NCI-H2171 treated with DMSO at 0.1 percent for 48 hours (cell line): ENCODE measurements at places on chromosomes 4 and X.

DNA sequence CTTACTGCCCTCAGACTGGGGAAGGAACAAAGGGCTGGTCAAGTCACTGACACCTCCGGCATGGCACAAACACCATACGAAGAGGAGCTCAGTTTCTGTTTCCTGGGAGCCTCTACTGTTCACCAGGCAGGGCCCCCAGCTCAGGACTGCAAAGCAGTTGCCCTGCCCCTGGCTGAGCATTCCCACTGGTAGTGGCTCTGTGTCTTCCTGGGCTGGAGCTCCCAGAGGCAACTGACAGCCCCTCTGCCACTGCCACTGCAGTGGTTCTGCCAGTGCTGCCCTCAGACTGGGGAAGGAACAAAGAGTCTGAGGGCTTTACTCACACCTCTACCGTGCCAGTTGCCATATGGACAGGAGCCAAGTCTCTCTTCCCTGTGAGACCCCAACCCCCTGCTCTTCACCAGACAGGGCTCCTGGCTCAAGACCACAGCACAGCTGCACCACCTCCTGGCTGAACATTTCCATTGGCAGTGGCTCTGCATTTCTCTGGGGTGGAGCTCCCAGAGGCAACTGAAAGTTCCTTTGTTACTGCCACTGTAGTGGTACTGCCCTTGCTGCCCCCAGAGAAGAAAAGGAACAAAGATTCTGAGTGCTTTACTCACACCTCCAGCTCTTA lies 67.9 kb downstream of the SMARCA5 start:
- DNase-seq: no peak

DNA sequence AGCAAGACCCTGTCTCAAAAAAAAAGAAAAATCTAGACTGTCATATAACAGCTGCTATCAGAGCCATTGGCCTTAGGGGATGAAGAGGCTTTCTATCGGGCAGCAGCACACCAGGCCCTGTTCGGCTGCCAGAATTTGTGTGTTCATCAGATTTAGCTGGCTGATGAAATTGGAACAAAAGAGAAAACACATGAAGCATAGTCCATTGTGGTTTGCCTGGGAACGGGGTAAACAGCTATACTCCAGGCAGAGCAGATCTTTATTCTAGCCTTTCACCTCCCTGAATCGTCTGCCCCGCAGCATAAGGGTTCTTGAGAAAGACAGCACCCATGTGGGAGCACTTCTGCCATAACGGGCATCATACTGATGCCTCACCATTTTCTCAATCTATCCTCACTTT lies 11.6 kb downstream of the TKTL1 start:
- no peak for DNase-seq

DNA sequence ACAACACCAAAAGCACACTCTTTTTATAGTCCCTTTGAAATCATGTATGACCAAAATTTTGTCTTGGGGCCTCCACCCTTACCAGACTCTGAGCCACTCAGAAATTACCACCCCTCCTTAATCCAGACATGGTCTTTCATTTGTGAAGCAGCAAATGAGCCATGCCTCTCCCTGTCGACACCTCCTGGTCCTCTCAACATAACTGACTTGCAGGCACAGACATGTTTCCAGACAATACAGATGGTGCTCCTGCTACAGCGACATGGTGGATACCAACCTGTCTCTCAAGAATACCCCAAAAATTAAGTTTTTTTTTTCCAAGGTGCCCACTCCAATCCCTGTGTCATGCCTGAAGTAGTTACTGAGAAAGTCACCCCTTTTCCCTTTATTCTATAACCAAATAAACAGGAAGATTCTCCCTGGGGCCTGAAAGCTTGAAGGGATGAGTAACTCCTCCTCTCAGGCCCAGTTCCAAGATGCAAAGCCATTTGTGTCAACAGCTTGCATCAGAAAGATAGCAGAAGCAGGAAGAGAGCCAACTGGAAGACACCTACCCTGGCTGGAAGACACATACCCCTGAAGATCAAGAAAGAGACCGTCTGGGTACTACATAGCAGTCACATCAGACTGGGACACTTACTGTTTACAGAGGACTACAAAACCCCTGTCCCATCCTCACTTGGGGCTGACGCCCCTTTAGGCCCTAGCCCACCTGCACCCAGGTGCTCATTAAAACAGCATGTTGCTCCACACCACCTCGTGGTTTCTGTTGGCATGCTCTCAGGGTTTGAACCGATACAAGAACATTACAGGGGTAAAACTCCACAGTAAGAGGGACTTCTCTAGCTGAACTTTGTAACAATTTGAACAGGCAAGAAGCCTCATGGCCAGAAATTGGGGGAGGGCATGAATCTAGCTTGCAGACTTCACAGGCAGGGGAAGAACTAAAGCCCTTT lies 5.5 kb upstream of the UGT2B17 start:
- no peak for DNase-seq

DNA sequence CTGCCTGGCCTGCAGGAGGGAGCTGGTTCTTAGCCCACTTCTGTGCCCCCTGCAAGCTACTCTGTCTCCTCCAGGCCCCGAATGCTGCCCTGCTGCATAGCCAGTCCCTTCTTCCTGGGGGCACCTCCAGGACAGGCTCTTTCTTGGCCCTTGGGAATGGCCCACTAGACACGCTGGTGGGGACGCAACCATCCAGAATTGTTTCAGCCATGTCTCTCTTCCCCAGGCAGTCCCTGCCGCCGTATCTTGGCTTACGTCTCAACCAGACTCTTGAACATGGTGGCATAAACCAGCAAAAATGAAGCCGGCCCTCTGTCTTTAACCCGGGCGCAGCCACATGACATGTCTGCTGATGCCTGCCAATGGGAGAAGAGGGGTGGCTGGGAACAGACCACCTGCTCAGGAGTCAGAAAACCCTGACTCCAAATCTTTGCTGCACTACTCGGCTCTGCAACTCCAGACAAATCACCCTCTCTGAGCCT lies 9.0 kb downstream of the LRPAP1 start:
- DNase-seq: no peak

- no peak for DNase-seq
These were observed 251.6 kb downstream of the ADGRA3 start for GRCh38 chr4:22264261-22264660.

- DNase-seq: no peak
These were observed 47.7 kb upstream of the COL25A1 start for GRCh38 chr4:109350121-109350520.

DNA sequence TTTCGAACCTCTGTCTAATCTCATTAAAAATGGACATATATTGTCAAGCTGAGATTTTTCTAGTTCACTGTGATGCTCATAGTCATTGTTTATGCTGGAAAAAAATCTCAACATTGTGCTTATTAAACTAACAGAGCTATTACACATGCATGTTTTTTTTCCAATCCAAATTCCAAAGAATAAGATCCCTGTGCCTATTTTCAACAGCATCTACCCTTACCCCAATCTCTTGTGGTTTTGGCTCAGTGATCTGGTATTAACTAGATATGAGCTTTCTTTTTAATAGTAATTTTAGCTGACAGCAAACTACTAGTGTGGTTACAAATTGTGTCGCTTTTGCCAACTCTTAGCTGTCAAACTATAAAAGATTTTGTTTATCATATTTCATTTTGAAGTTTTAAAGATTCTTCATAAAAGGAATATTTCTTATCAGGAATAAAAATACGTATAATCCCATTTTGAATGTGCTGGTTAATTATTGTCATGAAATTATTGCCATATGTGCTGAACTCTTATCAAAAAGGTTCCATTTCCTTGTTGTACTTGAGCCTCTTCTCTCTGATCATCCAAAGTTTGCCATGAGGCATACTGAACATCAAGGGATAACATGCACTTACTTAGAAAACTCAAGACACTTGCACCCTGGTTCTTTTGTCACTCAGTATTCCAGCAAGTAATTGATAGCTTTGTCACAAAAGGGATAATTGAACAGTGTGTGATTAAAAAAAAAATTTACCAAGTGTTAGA lies 241.2 kb downstream of the ARHGAP24 start:
- DNase-seq: no peak

- DNase-seq: no peak
These were observed 30.1 kb downstream of the HOPX start for GRCh38 chr4:56651056-56651350.

GRCh38 chr4:154731756-154732155 lies 12.0 kb upstream of the LRAT start:
- no peak for DNase-seq
